ENCODE measurements at places on chromosomes 12 and 14. TPM values are rescaled to one million over a fixed set of nuclear protein-coding genes. Genes with fewer than 3 reads are reported as not detected.

ENTPD5 gene
- 9.5 TPM for polyA plus RNA-seq

PEX5 gene
- 23.4 TPM for polyA plus RNA-seq

LMNTD1 gene
- polyA plus RNA-seq, result not detected

HOXC9 gene
- 5.6 TPM for polyA plus RNA-seq

PGAM5 gene
- polyA plus RNA-seq, result 16.7 TPM

MANSC4 gene
- polyA plus RNA-seq, result not detected

TAS2R19 gene
- 0.48 TPM for polyA plus RNA-seq

CD27 gene
- polyA plus RNA-seq, result 0.77 TPM
